ENCODE measurements at places on chromosomes 6 and 20. TPM values are rescaled to one million over a fixed set of nuclear protein-coding genes. Genes with fewer than 3 reads are reported as not detected.

VNN1 gene
- total RNA-seq: not detected

E2F1 gene
- total RNA-seq: 1.4 TPM

- H3K4me1 ChIP-seq: no peaks in the 10 kb centered on the region
- DNase-seq: no peak
- H3K4me3 ChIP-seq: no peak overlapping the region
- H3K27ac ChIP-seq: no peak overlapping the region
These were observed 657.2 kb downstream of the DHX35 start for GRCh38 chr20:39619271-39619785.

DNA sequence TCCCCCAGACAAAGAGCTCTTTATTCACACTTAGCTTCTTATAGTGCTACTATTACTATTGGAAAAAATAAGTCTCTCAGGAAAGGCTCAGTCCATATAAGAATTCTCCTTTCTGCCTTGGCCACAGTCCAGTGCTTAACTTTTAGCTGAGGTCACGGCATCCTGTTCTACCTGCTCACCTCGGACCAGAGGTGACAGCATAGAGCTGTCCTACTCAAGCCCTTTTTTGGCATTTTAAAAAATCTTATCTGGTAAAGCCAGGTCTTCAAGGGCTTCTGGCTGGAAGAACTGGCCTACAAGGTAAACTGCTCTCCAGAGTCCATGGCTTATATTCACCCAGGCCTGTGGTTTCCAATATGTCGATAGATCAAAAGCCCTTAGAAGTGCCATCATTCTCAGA lies 109.7 kb downstream of the RCAN2 start:
- H3K4me3 ChIP-seq: no peak overlapping the region
- H3K27ac ChIP-seq: no peak overlapping the region
- no peaks in the 10 kb centered on the region for H3K4me1 ChIP-seq
- peaks cover 8% of the 10 kb centered on the region for H3K27me3 ChIP-seq
- DNase-seq: no peak

DNA sequence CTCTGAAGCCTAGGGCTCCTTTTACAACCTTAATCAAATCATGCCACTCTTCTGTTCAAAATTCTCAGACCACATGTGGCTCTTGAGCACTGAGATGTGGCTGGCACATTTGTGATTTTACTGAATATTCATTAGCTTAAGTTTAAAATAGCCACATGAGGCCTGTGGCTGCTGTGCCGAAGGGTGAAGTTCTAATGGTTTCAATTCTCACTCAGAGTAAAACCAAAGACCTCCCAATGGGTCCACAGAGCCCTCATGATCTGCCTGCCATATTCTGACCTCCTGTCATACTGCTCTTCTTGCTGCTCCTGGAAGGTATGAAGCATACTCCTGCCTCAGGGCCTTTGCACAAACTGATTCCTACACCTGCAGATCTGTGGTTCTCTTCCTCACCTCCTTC lies 7.8 kb upstream of the CST3 start:
- H3K4me3 ChIP-seq: no peak overlapping the region
- H3K4me1 ChIP-seq: peaks cover 3% of the 10 kb centered on the region
- H3K27ac ChIP-seq: no peak overlapping the region
- no peaks in the 10 kb centered on the region for H3K36me3 ChIP-seq
- no peaks in the 10 kb centered on the region for H3K27me3 ChIP-seq

GRCh38 chr6:49787176-49787575 lies at the start of gene PGK2:
Gene PGK2, minus strand, starts transcription at chr6:49787285. Its CDS starts 98 bp downstream, at chr6:49787187.
- no peak within 1 kb of the TSS for H3K27ac ChIP-seq
- DNase-seq: no peak
- no peaks in the 10 kb centered on the region for H3K36me3 ChIP-seq
- no peak within 1 kb of the TSS for H3K4me3 ChIP-seq
- H3K4me1 ChIP-seq: no peaks in the 10 kb centered on the region

DNA sequence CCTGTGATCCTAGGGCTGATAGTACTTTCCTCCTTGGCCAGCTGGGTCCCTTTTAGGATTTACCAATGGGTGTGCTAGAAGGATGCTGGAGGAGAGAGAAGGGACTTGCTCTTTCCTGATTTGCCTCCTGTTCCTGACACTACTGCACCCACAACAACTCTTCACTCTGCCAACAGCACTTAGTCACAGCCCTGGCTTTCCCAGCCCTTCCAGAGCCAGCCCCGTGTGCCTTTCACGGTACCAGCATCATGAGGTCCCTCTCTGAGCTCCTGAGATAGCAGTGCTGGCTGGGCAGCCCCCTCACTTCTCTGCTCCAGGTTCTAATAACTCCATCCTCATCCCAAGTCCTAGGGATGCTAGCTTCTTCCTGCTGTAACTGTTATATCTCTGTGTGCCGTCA lies 80.9 kb downstream of the DNAH8 start:
- peaks cover 53% of the 10 kb centered on the region for H3K27me3 ChIP-seq
- H3K4me1 ChIP-seq: no peaks in the 10 kb centered on the region
- no peak overlapping the region for H3K4me3 ChIP-seq
- no peaks in the 10 kb centered on the region for H3K36me3 ChIP-seq
- DNase-seq: no peak

DNA sequence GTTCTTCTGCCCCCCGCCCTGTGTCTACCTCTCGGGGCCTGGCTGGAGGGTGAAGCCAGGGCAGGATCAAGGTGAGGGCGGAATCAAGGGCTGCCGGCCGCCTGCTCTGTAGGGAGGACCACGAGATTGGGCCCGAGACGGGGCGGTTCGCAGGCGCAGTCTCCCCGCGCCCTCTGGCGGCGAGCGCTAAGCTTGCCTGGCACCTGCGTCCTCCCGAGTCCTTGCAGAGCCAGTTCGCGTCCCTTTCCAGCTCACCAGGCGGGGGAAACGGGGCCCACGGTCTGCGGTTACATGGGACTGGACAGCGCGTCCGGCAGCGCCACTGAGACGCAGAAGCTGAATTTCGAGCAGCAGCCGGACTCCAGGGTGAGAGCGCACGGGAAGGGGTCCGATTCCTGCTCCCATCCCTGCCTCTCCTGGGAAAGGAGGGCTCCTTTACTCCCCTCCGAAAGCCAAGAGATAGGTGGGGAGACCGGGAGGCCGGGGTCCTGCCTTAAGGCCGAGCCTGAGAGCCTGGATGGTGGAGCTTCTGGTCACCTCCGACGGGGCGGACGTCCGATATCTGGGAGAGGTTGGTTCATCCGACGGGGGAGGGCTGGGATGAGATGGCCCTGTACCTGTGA lies 3.6 kb upstream of the MATN4 start:
- H3K4me3 ChIP-seq: no peak overlapping the region
- H3K27ac ChIP-seq: no peak overlapping the region
- DNase-seq: peak; percentile 28
- peaks cover 23% of the 10 kb centered on the region for H3K27me3 ChIP-seq
- peaks cover 2% of the 10 kb centered on the region for H3K36me3 ChIP-seq
- H3K4me1 ChIP-seq: peaks cover 10% of the 10 kb centered on the region

DNA sequence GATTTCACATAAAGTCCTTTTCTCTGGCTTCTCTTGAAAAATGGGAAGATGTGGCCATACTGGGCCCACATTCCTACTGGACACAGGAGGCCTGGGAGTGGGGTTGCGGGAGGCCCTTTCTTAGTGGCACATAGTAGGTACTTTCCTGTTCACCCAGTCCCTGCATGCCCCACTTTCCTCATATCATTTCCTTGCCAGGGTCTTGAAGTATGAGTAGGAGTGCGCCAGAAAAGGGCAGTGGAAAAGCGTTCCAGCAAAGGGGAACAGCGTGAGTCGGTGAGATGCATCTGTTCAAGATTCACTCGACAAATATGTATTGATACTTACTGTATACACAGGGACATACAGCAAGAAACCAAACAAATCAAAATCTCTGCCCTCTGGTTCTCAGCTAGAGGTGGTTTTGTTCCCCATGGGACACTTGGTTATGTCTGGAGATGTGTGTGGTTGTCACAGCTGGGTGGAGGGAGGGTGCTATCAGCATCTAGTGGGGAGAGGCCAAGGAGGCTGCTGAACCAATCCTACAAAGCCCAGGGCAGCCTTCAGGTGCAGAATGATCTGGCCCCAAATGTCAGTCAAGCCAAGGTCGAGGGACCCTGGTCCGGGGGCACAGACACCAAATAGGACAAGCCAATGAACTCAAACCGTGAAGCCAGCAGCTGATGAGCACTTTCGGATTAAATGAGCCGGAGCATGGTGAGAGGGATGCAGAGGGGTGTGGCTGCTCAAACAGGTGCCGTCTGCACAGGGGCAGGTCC lies 151.4 kb downstream of the CEBPB start:
- no peak overlapping the region for H3K4me3 ChIP-seq
- no peaks in the 10 kb centered on the region for H3K36me3 ChIP-seq
- H3K27me3 ChIP-seq: no peaks in the 10 kb centered on the region
